ENCODE measurements at places on chromosomes 7 and 10. TPM values are rescaled to one million over a fixed set of nuclear protein-coding genes. Genes with fewer than 3 reads are reported as not detected.

GRCh38 chr10:125201791-125202622 is 41.6 kb upstream of the CTBP2 start:
- no peak for DNase-seq

DNA sequence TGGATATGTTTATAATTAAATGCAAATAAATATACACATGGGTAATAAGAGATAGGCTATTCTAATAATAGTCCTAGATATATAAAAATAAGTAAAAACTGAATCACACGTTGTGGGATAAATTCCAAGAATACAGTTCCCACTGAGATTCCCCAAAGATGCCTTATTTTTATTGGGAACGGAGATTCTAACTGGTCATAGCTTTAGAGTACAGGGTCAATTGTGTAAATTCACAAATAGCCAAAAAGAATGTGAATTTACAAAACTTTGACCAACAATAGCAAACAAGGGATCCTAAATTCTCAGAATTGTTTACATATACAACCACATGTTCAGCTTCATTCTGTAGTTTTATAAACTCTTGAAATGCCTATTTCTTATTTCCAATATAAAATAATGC is 65.0 kb downstream of the VSTM4 start:
- no peak for DNase-seq

- DNase-seq = no peak
Measured at GRCh38 chr7:71454981-71455380, 323.0 kb downstream of the GALNT17 start.

DNA sequence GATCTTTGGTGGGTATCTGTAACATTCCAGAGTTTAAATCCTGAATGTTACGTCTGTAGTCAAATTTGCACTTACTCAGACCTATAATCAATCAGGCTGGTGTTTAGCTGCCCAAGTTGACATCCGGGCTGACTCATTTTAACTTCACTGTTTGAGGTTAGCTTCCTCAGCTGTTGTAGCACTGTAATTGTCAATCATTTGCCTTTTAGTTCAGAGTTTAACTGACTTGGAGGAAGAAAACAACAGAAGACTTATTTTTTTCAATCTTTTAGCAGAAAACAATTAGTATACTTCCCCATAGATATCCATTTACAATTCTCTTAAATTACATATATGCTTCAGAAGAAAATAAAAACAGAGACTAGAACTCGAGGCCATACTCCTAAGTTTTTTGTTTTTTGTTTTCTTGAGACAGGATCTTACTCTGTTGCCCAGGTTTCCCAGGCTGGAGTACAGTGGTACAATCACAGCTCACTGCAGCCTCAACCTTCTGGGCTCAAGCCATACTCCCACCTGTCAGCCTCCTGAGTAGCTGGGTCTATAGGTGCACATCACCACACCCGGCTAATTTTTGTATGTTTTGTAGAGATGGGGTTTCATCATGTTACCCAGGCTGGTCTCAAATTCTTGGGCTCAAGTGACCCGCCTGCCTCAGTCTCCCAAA is 38.5 kb upstream of the LRRC17 start:
- DNase-seq = no peak

DNA sequence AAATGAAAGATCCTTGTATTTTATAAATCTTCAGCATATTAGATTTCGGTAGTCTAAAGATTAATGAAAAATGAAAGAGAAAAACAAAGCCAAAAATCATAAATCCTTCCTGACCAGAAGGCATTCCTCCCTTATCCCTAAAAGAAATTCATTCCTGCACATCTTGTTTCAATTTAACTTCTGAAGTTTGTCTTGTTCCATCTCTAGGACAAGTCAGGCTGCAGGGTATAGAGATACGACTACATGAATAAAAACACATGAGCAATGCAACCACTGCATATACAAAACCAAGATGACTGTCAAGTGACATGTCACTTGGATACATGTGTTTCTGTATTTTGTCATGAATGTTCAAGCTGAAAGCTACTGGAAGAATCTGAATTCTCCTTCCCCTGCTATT is 214.9 kb downstream of the JAZF1 start:
- no peak for DNase-seq

GRCh38 chr7:135109562-135109961 is 38.3 kb upstream of the TMEM140 start:
- no peak for DNase-seq

- DNase-seq = peak; percentile 72
Measured at GRCh38 chr7:74217455-74218342, 7.9 kb downstream of the LAT2 start.

GRCh38 chr7:90749262-90749661 is 153.1 kb downstream of the CDK14 start:
- DNase-seq = no peak

GRCh38 chr10:76306856-76307255 is 875.4 kb downstream of the LRMDA start:
- DNase-seq = no peak

DNA sequence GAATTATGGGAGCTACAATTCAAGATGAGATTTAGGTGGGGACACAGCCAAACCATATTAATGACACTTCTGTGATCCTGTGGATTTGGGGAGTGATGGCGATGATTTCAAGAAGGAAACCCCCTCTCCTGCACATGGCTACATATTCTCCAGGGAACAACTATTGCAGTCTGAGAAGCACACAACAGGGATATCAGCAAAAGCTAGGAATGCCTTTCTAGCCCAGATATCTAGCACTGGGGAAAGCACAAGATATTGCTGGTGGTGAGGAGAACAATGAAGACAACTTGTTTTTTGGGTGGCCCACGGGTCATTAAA is 24.3 kb downstream of the EPDR1 start:
- no peak for DNase-seq

GRCh38 chr7:47501406-47501805 is 80.5 kb downstream of the TNS3 start:
- DNase-seq = no peak

DNA sequence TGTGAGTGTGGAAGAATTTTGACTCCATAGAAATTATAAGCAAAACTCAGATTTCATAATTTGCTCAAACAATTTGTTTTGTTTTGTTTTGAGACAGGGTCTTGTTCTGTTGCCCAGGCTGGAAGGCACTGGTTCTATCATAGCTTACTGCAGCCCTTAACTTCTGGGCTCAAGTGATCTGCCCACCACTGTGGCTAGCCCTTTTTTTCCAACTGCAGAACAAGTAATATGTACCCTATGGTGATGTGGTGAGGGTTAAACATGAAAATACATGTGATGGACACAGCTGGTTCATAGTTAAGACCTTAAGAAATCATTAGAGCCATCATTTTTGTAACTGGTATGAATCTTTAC is 31.1 kb downstream of the CSTF2T start:
- DNase-seq = no peak

Gene DENND2A
- total RNA-seq = 44.6 TPM

Gene FFAR4
- total RNA-seq = 2.5 TPM

Gene PLAC9
- total RNA-seq = 10.5 TPM

Gene KRIT1
- 229 TPM for total RNA-seq

Gene UBTD1
- total RNA-seq = 2.5 TPM
